ENCODE measurements at places on chromosomes 1 and 21. TPM values are rescaled to one million over a fixed set of nuclear protein-coding genes. Genes with fewer than 3 reads are reported as not detected.

The KCTD3 gene
- 10.8 TPM for total RNA-seq

The GSTM5 gene
- 0.13 TPM for total RNA-seq

The IFI44L gene
- total RNA-seq: 7.5 TPM

The PCP4L1 gene
- total RNA-seq: not detected

The ZFP69 gene
- 6.7 TPM for total RNA-seq

All from A673 (cell line).